Right renal cortex interstitium (tissue), 3 donors: ENCODE measurements at places on chromosomes 11 and 22. TPM values are rescaled to one million over a fixed set of nuclear protein-coding genes. Genes with fewer than 3 reads are reported as not detected.

GRCh38 chr11:86360775-86361395 lies 13.8 kb upstream of the CCDC81 start:
- no peak for DNase-seq

- no peak for DNase-seq
Measured at GRCh38 chr11:46222490-46223251, 54.8 kb upstream of the CREB3L1 start.

GRCh38 chr11:104001561-104002056 lies 34.8 kb upstream of the DDI1 start:
- DNase-seq: no peak

DNA sequence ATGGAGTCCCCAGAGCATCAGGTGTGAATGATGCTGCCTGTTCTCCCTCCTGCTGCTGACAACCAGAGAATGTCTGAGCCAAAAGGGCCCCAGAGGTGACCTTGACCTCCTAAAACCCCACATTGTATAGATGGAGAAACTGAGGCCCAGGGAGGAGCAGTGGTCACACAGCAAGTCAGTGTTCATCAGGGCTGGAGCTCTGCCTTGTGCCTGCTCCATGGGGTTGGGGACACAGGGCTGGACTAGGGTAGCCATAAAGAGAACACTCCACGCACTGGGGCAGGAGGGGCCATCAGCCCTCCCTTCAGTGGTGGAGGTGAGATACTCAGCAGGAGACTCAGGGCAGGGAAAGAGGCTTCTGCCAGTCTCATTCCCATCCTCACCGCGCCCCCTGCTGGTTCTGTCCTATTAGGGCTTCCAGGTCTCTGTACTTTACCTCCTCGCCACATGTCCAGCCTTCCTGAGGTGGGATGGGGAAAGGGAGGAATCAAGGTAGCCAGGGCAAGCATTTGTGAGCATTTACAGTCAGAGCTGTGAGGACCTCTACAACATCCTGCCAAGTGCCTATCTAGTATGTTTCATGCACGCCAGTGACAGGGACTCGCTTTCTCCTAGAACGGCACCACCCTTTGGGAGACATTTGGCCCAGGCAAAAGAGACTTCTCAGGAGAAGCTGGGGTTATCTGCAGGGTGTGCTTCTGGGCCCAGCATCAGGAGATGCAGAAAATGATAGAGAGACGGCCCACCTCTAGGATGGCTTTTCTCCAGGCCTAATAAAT lies 43.2 kb downstream of the NEU3 start:
- no peak for DNase-seq

- no peak for DNase-seq
Measured at GRCh38 chr11:123051146-123051545, 10.8 kb downstream of the HSPA8 start.

Gene SERHL2
- 7.8 TPM for polyA plus RNA-seq
